Activated CD4-positive, alpha-beta memory T cell treated with anti-CD3 and anti-CD28 coated beads for 36 hours (primary cell): ENCODE measurements at places on chromosomes 5 and 9. TPM values are rescaled to one million over a fixed set of nuclear protein-coding genes. Genes with fewer than 3 reads are reported as not detected.

DNA sequence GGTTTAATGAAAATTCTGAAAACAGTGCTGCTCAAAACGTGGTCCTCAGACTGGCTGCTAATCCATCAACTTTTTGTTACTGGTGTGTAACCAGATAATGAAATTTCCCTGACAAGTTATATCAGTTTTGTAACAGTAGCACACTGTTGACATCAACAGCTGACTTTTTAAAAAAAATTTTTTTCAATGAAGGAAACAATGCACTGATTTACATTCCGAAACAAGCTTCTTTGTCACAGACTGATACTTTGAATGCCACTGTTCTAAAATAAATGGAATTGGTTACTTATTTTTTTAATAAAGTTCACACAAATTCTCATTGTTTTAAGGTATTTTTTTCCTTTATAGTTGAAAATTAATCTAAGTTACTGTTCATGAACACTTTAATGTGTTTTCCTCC, 169.1 kb downstream of the NIPBL start:
- no peak for DNase-seq
- no peaks in the 10 kb centered on the region for H3K4me1 ChIP-seq
- H3K27me3 ChIP-seq = no peaks in the 10 kb centered on the region
- H3K36me3 ChIP-seq = peaks cover 15% of the 10 kb centered on the region

ROPN1L gene
- not detected for total RNA-seq

CNTNAP3 gene
- not detected for total RNA-seq

CCL28 gene
- 7.6 TPM for total RNA-seq

- H3K36me3 ChIP-seq = no peaks in the 10 kb centered on the region
- H3K27me3 ChIP-seq = peaks cover 36% of the 10 kb centered on the region
- H3K4me1 ChIP-seq = peaks cover 12% of the 10 kb centered on the region
Observed at GRCh38 chr9:88536023-88536324, 996 bp downstream of the NXNL2 start.

DNA sequence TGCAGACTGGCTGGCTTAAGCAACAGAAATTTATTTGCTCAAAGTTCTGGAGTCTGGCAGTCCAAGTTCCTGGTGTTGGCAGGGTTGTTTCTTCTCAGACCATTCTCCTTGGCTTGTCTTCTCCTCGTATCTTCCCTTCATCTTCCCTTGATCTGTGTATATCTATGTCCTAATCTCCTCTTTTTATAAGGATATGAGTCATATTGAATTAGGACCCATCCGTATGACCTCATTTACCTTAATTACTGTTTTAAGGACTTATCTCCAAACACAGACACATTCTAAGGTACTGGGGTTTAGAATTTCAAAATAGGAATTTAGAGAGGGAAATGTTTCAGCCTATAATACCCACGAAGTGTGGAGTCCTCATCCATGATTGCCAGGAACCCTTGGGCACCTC, 13.1 kb upstream of the LPAR1 start:
- no peaks in the 10 kb centered on the region for H3K4me1 ChIP-seq
- H3K36me3 ChIP-seq = no peaks in the 10 kb centered on the region
- no peak for DNase-seq
